Effector CD4-positive, alpha-beta T cell (primary cell): ENCODE measurements at places on chromosomes 4 and X.

- no peak for DNase-seq
These were observed 58.5 kb downstream of the CRLF2 start for GRCh38 chrX:1153940-1154339.

DNA sequence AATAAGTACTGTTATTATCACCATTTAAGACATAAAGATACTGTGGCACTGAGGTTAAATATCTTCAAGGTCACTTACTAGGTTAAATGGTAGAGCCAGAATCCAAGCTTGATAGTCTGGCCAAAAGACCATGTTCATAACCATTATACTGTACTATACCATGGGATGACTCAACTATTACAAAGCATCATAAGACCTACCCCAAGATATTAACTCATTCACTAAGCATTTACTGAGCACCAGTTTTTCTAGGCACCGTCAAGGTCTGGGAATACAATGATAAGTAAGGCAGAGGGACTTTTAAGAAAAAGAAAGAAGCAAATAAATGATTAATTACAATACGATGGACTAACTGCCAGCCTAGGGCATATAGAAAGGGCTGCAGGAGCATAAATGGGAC lies 95.5 kb upstream of the KCTD8 start:
- no peak for DNase-seq

DNA sequence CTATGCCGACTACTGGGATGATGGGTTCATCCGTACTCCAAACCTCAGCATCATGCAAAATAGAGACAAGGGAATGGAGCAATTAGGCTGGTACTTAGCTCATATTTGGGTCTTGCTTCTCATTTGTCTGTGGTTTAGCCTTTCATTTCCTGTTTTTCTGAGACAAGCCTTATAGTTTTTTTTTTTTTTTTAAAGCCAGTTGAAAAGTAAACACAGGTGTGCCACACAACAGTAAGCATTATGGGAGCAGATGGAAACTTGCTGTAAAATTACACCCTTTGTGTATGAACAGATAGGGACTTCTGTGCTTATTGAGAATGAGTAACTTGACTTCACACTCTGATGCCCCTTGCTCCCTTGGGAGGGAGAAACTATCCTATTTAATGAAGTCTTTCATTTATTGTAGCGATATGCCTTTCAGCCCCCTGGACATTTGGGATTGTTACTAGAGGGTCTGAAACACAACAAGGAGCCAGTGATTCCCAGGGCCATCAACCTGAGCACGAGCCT lies 13.7 kb downstream of the RASSF6 start:
- DNase-seq: no peak

- DNase-seq: no peak
These were observed 20.6 kb downstream of the NSG1 start for GRCh38 chr4:4407299-4408131.

DNA sequence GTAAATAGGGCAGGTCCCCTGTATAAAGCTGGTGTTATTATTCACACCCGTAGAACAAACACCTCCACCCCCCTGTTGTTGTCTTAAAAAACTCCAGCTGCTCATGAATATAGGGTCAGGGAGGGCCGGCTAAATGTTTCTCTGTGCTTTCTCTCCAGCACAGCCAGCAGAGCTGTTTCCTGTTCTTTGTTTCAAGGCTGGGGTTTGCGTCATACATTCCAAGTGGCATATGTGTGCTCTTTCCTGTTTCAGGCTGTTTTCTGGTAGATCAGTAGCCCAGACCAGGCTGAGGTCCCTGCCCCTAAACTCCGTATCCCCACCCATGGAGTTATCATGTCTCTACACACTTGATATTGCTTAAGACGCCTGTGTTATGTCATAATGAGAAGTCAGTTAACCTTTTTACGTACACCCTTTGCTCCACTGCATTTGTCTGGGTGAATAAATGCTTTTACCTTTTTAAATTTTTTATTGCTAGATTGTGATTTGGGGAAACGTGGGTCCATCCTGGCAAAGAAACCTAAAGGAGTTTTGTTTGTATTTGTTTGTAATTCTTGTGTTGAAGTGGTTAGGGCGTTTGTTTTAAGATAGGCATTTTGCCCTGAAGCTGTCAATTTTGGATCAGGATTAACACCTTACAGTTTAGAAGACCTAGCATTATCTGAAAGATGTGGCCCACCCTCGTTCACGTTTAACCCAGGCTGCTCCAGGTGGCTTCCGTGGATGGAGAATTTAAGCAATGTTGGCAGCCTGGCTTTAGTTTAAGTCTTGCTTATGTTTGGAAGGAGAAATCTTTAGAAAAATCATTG lies 3.3 kb downstream of the KLF3 start:
- peak; percentile 69 for DNase-seq

- DNase-seq: no peak
These were observed 86.8 kb upstream of the ETNPPL start for GRCh38 chr4:108849611-108850168.
